ENCODE measurements at places on chromosomes 12 and 14.

GRCh38 chr14:55881577-55882241 lies 236.5 kb upstream of the PELI2 start:
- ATAC-seq = no peak

DNA sequence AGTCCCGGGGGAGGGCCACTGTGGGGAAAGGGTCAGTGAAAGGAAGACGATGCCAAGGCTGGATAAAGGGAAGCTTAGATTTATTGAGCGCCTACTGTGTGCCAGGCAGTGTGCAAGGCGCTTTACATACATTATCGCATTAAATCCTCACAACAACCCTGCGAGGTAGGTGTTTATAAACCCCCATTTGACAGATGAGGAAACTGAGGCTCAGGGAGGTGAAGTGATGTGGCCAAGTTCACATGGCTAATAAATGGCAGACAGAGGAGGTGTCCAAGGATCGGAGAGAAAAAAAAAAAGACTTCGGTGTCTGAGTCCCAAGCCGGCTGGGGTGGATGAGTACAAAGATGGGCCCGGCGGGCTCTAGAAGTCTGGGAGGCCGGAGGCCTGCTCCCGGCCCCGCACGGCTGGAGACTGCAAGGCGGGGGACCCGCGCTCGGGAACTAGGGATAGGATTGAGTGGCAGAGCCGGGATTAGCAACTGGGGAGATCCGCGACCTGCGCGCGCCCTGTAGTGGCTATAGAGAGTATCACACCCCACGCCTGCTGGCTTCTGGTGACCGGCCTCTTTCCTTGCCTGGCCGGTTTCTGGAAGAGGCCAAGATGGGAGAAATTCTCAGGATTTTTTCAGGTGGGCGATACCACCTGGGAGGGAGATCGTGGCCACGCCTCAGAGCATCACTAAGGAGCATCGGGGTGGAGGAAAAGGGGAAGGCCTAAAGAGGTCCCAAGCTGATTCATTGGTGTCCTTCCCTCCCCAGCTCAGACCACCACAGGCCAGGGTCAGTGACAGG lies 3.9 kb downstream of the DDN start:
- peak; percentile 52 for ATAC-seq

DNA sequence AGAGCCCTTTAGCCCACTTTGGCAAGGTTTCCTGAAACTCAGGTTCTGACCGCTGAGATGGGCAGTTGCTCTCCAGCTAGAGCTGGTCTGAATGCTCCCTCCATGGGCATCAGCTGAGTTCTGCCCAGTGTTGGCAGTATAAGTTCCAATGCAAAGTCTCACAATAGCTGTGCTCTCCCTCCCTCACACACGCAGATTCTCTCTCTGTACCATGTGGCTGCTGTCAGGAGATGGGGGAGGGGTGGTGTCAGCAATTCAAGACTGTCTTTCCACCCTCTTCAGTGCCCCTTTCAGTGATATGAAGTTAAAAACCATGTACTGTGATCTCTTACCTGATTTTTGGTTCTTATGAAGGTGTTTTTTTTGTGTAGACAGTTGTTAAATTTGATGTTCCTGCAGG lies 164.3 kb upstream of the PLEKHA5 start:
- ATAC-seq = no peak

DNA sequence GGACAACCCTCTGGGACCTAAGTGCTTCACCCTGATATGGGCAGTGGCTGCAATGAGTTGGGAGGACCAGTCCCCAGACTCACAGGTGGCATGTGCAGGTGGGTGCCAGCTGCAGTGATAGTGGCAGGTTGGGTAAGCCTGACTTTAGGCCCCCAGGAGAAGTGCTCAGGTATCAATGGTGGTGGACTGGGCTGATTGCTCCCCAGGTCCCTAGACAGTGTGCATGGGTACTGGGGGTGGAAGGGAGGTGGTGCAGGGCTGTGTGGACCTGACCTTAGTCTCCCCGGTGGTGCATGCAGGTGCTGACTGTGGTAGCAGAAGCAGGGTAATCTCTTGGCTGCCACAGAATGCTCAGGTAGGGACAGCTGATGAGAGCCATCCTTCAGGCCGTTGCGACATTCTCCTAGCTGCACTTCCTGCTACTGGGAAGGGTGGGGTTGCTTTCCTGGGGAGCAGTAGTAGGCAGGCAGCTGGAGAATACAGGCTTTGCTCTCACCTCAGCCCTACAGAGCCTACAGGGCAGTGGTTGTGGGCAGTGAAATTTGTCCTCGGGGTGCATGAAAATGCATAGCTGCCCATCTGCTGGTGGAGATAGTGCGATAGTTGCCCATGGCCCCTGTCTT lies 33.3 kb upstream of the CCND2 start:
- ATAC-seq = no peak

DNA sequence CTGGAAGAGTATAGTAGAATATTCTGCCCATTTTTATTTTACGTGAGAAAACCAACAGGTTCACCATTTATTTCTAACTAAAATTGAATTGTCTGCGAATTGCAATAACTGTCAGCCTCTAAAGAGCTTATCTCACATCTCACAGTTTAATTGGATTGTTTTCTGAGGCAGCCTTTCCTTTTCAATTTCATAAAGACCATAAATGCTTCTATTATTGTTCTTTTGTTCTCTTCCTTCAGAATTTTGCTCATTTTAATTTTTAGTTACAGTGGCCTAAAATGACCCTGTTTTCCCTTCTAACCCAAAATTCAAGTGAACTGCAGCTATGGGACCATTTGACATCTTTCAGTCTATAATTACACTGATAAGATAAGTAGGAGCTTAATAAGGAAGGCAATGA lies 147.6 kb downstream of the KLHL28 start:
- no peak for ATAC-seq

DNA sequence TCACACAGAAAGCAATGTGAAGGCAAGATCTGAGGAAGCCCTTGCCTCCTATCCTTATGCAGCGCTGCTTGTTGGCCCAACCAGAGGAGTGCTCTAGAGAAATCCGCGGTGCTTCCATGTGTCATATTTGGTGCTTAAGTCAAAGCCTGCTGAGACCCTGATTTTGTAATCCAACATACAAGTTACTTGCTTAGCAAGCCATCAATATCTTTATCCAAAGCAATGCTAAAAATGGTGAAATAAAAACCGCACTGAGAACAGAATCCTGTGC lies 250.0 kb downstream of the MED13L start:
- ATAC-seq = no peak
